Bone marrow (tissue), 2 donors: ENCODE measurements at places on chromosomes 16 and 17.

- no peak for DNase-seq
These were observed 52.6 kb downstream of the RBFOX3 start for GRCh38 chr17:79558091-79558900.

GRCh38 chr16:85401370-85401916 lies 211.7 kb upstream of the GSE1 start:
- no peak for DNase-seq

GRCh38 chr17:66557886-66558285 lies 255.5 kb downstream of the PRKCA start:
- DNase-seq, result no peak

DNA sequence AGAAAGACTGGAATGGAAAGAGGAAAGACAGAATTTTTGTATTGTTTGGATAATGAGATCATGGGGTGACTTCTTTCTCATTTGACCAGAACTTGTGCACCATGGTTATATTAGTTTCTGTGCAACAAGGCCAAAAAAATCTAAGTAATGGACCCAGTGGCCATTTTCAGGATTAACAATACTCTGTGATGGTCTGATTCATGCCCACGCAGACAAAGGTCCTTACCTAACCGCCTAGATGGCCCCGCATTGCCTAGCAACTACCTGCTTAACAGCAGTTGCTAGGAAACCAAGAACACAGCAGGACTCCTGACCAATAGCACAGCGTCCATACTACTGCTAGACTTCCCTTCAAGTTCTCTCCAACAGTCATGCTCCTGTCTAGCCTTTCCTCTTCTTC lies 22.4 kb downstream of the MIS12 start:
- no peak for DNase-seq

DNA sequence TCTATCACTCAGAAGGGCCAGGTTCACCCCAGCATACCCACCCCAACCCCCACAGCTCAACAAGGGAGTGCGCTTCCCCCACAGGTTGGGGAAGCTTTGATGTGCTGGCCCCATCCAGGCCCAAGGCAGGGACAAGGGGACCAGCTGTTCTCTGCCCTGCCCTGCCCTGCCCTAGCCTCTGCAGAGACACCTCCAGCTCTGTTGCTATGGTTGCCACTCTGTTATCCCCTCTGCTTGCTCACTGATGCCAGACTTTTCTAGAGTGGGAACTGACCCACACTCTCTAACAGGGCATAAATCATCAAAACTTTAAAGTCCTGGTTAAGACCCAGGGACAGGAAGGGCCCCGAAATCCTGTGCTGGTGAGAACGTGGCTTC lies 50.4 kb upstream of the ENPP7 start:
- no peak for DNase-seq

DNA sequence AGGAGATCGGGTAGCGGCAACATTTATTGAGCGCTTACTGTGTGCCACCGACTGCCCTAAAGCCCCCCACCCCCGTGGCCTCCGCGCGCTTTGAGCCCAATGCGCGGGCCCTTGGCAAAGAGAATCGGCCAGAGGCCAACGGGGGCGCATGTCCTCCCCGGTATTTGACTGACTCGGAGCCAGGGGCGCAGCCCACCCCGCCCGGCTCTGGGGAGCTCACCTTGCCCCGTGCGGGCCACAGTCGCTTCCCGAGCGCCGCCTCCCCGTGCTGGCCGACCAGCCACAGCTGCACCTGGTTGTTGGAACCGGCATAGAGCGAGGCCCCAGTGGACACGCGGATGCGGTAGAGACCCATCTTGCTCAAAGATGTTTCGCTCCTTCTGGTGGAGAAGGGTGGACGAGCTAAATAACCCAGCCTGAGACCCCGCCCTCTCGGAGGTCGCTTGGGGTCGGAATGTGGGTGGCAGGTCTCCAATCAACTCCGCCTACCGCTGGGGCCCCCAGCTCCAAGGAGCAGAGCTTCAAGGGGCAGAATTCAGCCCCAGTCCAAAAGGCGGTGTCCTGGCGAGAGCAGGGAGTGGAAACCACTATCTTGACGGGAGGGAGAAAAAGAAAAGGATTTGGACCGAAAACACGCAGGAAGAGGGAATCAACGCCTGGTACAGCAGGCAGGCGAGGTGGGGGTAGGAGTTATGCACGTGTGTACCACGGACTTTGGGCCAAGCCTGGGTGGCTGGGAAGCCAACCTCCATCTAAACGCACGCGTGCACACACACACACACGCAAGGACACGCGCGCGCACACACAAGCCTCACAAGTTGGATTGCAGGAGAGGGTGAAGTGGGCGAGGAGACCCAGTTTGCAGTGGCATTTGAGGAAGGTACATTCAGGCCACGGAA lies at the start of gene ALOX15:
TSS of gene ALOX15 (minus strand) at position 382 of the 899 bp plus-strand sequence. CDS start at position 355, 27 bp downstream.
- no peak for DNase-seq

GRCh38 chr17:5545051-5545987 lies 39.0 kb downstream of the NLRP1 start:
- no peak for DNase-seq

- no peak for DNase-seq
These were observed at the start of gene ACSM5 for GRCh38 chr16:20409398-20410120. Gene ACSM5 (plus strand): TSS chr16:20409534. CDS start chr16:20411485, 1,951 bp downstream.

- DNase-seq, result no peak
These were observed 9.8 kb upstream of the NAT9 start for GRCh38 chr17:74785981-74786360.

- DNase-seq, result no peak
These were observed 12.7 kb downstream of the DNAAF8 start for GRCh38 chr16:4746991-4747574.

DNA sequence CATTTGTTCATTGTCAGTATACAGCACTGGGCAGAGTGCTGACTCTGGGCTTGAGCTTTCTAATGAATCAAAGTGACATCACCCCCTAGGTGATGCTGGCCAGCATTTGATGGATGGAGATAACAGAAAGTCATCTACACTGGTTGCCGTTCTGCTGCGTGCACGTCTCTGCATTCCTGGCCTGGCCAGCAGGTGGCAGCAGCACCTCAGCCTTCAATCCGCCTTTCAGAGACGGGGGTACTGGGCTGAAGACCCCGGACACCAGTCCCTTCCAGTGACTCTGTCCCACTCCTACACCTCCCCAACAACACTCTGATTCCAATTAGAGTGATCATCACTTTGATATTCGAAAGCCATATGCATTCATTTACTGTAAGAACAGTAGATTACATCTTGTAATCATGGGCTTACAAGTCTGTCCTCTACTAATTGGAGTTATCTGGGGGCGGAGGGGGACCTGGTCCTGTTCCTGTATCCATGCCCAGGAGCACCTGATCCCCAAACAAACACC lies 6.0 kb downstream of the CPSF4L start:
- DNase-seq, result peak; percentile 31

- no peak for DNase-seq
These were observed 22.0 kb downstream of the SALL1 start for GRCh38 chr16:51129105-51129504.

- DNase-seq, result no peak
These were observed 863.2 kb upstream of the GOT2 start for GRCh38 chr16:59597269-59597668.

DNA sequence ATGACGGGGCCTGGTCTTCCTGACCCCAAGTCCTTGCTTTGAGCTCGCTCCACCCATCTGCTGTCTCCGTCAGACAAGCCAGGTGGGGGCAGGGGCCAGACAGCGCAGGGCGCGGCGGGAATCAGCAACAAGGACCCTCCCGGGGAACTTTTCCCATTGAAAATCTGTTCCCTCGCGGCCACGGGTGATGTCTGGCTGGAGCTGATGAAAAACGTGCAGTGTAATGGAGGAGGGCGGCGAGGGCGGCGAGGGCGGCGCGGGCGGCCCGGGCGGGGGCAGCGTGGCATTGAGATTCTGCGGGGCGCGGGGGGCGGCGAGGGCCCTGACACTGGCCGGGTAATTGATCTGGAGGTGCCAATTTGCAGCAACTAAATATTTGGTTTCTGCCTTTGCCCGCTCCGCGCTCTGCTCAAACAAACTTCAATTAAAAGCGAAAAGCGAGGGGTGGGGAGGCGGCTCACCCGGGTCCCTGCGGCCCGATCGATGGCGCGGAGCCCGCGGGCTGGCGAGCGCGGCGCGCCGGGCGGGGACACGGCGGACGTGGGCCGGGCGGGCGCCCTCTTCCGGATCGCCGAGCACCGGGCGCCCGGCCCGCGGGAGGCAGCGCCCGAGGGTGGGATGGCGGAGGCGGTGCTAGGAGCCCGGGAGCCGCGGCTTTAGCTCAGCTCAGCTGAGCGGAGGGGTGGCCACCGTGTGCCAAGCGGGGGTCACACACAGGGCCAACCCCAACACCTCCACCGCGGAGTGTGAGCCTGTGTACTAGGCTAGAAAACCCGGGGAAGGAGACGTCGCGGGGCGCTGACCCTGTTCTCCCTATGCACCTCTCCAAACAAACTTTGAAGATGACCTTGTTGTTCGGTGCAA lies 32.4 kb downstream of the DCAKD start:
- peak; percentile 27 for DNase-seq

DNA sequence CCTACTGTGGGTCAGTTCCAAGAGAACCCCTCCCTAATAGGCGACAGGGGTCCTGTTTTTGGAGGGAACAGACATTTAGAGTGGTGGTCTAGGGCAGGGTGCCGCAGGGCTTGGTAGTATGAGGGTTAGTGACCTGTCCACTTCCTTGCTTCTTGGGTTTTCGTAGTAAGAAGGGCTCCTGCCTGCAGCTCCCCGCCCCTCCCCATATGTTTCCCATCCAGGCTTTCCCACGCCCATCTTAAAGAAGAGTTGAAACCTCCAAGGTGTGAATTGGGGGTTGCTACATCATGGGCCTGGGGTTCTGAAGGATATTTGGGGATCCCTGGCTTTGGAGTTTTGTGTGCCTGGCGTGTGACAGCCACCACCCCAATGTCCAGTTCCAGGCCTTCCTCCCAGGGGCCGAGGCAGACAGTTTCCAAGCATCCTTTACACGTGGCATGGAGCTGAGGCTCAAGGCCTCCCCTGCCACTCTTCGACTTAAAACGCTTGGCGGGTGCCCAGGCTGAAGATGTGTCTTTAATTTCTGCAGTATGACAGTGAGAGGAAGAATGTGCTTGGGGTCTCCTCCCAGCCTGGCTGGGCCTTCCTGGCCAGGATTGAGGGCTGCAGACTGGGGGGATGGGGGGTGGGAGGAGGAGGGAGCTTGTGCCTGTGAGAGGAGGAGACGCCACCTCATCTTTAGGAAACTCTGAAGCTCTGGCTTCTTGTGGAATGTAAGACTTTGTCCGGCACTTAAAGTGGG lies 2.3 kb upstream of the COL1A1 start:
- no peak for DNase-seq

DNA sequence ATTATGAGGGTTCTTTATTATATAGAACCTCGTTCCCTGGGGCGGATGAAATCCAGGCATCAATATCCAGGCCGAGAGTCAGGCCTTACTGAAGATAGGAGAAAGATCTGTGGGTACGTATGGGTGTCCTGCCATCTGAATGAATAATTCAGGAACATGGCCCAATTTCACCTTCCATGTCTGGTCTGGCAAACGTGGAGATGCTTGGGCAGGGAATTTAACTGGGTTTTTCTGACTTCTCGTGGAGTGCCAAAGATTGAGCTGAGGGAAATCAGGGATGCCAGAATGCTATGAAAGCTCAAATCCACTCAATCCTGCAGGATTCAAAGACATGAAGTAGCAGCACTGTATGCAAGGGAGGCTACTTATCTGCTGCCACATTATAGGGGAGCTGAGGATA lies 302.8 kb downstream of the SLC39A11 start:
- DNase-seq, result no peak

- DNase-seq, result peak; percentile 33
These were observed 73.1 kb downstream of the CCDC182 start for GRCh38 chr17:57671667-57672632.

DNA sequence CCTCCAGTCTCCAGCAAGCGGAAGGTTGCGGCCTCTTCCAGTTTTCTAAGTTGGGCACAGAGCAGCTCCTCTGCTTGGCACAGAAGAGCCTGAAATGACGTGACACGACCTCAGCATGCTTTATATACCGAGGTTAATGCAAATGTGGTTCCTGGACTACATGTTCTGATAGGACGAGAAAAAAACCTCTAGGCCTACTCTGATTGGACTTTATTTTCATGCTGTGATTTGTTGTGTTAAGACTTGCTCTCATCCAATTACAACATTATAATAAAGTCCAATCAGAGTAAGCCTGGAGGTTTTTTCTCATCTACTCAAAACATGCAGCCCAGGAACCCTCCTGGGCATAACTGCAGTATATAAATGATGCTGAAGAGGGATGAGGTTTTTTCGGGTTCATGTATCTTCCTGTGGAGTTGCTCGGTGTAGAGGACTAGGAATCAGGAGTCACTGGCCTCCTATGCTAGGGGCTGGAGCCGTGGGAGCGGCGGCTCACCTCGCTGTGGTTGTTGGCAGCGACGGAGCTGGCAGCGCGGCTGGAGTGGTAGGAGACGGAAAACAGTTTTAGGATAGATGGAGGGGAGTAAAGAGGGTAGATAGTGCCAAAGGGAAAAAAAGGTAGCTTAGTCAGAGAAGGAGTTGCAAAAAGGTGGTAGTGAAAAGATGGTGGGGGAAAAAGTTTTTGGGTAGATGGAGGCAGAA lies 878.0 kb downstream of the KCNJ18 start:
- no peak for DNase-seq

GRCh38 chr16:3007059-3007956 lies 5.4 kb upstream of the CLDN9 start:
- DNase-seq, result no peak

DNA sequence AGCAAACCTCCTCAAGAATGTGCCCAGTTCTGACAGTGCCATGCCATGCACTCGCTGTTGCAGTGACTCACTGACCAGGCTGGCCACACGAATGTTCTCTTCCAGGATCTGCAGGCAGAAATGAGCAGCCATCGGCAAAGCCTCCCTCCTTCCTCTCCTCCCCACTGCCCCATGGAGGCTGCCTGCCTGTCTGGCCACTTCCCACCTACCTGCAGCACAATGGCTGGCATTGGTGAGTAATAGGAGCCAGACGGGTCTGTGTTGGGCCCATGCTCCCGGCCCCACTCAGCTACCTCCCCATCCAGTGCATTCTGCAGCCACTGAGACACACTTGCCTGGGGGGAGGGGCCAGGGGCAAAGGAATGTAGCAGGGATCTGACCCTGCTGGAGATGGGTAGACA lies 2.8 kb upstream of the MATCAP1 start:
- no peak for DNase-seq

DNA sequence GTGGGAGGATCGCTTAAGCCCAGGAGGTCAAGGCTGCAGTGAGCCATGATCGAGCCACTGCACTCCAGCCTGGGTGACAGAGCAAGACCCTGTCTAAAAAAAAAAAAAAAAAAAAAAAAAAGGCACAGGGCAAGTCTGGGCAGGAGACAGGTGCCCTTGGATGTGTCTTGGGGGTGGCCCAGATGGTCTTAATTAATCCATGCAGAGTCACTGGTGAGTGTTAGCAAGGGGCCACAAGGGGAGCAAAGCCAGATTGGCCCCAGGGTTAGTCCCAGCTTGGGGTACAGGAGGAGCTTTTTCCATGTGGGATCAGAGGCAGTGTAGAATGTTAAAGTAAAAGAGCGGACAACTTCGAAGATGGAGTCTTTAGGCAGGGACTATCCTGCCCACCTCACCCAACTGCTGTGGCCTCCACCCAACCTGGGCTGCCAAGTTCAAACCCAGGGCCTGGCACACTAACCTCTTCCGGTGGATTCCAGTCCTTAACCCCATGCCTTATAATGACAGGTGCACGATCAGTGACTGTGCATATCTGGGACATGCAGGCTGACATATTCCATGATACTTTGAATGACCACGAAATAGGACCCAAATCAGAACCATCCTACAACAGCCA lies 32.2 kb upstream of the MFSD6L start:
- DNase-seq, result no peak

- DNase-seq, result peak; percentile 49
These were observed 19.9 kb upstream of the SLC16A5 start for GRCh38 chr17:75067856-75068255.
